ENCODE measurements at places on chromosomes 16 and 17.

DNA sequence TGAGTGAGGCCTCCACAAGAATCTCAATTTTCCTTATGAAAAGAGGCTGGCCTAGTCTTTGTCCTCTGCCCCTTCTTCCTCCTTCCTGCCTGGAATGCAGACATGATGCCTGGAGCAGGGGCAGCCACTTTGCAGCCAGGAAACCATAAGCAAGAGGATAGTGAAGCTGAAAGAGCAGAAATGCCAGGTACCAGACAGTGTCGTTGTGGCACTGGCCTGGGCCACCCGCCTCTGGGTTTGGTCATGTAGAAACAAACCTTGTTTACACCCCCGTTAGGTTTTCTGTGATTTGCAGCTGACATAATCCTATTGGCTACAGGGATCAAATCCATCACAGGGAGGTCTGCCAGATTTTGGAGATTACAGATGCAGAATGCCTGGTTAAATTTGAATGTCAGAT lies 16.5 kb downstream of the CBFA2T3 start:
- no peak for DNase-seq

- DNase-seq, result no peak
These were observed 9.5 kb upstream of the MRPL12 start for GRCh38 chr17:81693509-81694210.

DNA sequence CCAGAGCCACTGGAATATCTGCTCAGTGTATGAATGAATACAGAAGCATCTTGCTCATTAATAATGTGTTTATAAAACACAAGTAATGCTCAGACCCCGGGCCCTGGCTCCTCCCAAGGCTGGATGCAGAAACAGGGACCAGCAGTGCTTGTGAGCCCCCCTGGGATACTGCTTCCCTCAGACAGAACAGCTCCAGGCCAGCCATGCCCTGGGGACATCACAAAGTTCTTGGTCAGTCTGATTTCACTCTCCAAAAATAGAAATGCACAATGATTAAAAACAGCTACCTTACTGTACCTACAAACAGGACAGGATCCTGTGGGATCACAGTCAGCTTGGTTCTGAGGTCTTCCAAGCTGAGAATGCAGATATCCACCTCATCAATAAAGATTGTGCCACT lies 68.2 kb downstream of the ABCC12 start:
- no peak for DNase-seq

DNA sequence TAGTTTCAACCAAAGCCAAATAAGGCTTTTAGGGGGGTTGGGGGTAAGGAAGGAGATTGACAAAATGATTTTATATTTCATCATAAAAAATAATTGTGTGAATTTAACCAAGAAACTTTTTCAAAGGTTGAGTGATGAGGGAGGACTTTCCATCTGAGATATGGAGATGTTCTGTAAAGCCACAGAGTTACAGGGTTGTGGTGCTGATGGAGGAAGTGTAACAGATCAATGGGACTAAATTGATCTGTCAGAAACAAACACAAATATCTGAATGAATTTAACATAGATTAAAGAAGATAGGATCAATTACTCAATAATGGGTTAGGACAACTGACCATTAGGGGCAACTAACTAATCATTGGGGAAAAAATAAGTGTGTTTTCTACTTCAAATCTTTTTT lies 14.2 kb upstream of the PIK3R5 start:
- DNase-seq, result no peak

- no peak for DNase-seq
These were observed 113.0 kb downstream of the COPRS start for GRCh38 chr17:31745964-31746600.

DNA sequence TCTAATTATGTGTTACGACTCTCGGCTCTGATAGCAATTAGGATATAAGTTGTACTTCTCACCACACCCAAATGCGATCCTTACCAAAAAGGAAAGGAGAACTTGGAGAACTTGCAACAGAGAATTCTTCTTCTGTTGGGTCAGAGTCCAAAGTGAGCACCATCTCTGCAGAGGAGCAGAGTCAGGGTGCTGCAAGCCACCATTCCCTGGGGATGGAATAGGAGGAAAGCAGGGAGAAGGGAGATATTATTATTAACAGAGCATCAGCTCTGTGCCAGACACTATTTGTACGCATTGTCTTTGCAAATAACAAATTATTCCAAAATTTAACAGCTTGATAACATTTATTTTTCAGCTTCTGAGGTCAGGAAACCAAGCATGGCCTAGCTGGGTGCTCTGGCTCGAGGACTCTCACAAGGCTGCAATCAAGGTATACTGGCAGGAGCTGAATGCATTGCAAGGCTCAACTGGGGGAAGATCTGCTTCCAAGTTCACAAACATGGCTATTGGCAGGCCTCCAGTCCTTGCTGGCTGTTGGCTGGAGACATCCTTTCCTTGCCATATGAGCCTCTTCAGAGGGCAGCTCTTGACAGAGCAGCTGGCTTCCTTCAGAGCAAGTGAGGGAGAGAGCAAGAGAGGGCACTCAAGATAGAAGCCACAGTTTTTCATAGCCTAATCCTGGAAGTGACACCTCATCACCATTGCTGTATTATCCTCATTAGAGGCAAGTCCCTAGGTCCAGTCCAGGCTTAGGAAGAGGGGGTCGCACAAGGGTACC lies 296.2 kb upstream of the CDH5 start:
- DNase-seq, result no peak

- DNase-seq, result peak; percentile 75
These were observed 104.7 kb downstream of the MRM1 start for GRCh38 chr17:36705874-36706731.

DNA sequence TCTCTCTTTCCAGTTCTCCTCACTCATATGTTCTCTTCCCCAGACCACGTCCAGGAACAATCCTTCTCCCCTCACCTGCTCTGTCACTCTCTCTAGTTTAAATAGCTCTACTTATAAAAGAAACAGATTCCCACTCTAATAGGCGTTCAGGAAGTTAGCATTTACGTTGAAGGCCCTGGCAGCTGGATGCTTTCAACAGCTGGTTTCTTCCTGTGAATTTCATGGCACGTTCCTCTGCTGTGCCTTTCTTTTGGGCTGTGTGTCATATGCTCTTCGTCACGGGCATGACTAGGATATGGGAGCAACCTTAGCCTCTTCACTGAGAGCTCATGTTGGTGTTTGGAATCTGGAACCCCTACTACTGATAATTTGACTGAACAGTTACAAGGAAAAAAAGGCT lies 73.2 kb downstream of the ZNF18 start:
- DNase-seq, result no peak
